ENCODE measurements at places on chromosomes 1 and 21. TPM values are rescaled to one million over a fixed set of nuclear protein-coding genes. Genes with fewer than 3 reads are reported as not detected.

DNA sequence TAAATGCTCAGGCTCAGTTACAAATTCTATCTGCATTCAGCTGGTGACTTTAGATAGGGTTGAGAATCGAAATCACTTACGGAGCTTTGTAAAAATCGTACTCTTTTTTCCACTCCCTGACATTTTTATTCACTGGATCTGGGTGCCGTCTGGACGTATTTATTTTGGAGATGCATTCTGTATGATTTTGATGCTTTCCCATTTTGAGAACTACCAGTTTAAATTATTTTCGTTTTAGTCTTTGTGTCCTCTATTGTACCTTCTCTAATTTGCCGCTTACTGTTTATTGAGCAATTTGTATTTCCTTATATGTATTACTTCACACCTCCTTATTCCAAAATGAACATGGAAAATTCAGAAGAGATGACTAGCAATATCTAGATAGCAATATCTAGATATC is 96.2 kb downstream of the FASLG start:
- peaks cover 5% of the 10 kb centered on the region for H3K4me1 ChIP-seq
- H3K27me3 ChIP-seq = peaks cover 39% of the 10 kb centered on the region
- H3K4me3 ChIP-seq = no peak overlapping the region
- no peak for DNase-seq
- no peak overlapping the region for H3K27ac ChIP-seq
- peaks cover 8% of the 10 kb centered on the region for H3K36me3 ChIP-seq

DNA sequence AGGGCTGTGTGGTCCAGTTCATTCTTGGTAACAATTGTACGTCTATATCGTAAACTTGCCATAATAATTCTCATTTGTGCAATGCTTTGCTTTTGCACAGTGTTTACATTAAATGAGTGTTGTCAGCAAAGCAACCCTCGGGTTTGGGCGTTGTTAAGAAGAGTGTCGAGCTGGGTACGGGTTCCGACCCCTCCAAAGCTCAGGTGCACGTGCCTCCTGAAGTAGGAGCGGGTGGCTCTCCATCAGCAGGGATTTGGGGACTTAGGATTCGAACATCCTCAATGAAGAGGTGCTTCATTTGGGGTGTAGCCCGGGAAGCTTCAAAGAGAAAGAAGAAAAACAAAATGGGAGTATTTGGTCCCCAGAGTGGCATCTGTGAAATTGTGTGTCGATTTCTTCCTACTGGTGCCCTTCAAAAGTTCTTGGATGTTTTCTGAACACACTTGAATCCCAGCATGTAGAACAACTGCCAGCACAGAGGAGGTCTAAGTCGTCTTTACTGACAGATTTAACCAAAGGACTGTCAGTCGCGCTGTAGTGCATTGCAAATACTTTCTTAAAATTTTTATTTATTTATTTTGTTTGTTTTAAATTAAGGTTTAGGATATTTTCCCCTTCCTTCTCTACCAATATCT is 1.1 kb downstream of the TRIM58 start:
- H3K4me3 ChIP-seq = peak overlapping the region; percentile 86
- peaks cover 11% of the 10 kb centered on the region for H3K36me3 ChIP-seq
- H3K27ac ChIP-seq = no peak overlapping the region
- H3K27me3 ChIP-seq = peaks cover 65% of the 10 kb centered on the region

DNA sequence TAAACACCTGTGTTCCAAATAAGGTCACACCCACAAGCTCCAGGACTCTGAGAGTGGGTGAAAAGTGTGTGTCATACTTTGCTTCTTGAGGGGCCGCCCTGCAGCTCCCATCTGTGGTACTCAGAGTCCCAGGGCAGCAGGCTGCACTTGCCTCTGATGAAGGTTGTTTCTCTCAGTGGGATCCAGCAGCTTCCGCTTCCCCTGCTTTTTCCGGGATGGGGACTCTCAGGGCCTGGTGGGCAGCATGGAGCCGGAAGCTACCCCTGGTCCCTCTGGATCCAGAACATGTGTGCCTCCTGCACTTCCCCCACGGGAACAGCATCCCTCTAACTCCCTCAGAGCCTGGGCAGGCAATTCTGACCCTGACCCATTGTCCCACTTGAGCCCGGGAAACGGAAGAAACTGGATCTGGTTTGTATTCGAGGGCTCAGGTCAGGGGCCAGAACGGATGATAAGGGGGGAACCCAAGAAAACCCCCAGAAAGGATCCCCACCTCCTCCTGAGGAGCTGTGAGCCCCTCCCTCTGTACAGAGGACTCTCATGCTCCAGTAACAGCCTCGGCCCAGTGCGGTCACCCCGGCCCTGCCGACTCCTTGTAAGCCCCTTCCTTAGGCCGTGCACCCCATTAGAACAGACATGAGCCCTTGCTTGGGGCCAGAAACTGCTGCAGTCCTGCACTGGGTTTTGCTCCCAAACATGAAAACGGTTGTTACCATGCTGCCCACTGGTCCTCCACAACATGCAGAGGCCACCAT is 189.5 kb upstream of the C1orf174 start:
- peaks cover 51% of the 10 kb centered on the region for H3K27me3 ChIP-seq
- no peaks in the 10 kb centered on the region for H3K36me3 ChIP-seq
- H3K27ac ChIP-seq = no peak overlapping the region

GRCh38 chr1:157360023-157360390 is 192.3 kb downstream of the FCRL5 start:
- H3K27ac ChIP-seq = no peak overlapping the region
- H3K4me1 ChIP-seq = peaks cover 2% of the 10 kb centered on the region
- no peak for DNase-seq

DNA sequence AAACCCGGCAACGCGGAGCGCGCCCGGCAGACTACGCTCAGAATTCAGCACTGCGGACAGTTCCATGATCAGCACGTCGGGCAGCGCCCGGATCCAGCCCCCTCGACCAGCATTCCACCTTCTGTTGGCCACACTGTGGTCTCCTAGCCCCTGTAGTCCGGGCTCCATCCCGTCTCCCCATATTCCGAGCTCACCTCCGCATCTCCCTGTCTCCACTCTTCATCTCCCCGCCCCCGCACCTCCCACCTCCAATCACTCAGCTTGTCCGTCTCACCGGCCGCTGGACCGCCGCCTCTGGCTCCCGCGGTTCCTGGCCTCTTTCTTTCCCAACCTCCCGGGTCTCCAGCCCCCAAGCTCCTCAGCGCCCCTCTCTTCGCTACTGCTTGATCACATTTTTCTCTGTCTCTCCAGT is 500 bp downstream of the EPHA10 start:
- H3K36me3 ChIP-seq = peaks cover 4% of the 10 kb centered on the region
- peaks cover 66% of the 10 kb centered on the region for H3K27me3 ChIP-seq
- H3K4me3 ChIP-seq = no peak overlapping the region
- no peak overlapping the region for H3K27ac ChIP-seq
- DNase-seq = peak; percentile 18
- H3K4me1 ChIP-seq = peaks cover 4% of the 10 kb centered on the region

- no peak overlapping the region for H3K27ac ChIP-seq
- peaks cover 17% of the 10 kb centered on the region for H3K36me3 ChIP-seq
- no peak overlapping the region for H3K4me3 ChIP-seq
- no peak for DNase-seq
These were observed 56.1 kb upstream of the TEKT2 start for GRCh38 chr1:36027766-36028165.

- no peak for DNase-seq
- H3K4me3 ChIP-seq = peak overlapping the region; percentile 89
- H3K27me3 ChIP-seq = no peaks in the 10 kb centered on the region
- H3K4me1 ChIP-seq = peaks cover 13% of the 10 kb centered on the region
- H3K36me3 ChIP-seq = peaks cover 2% of the 10 kb centered on the region
These were observed 692 bp upstream of the RALGPS2 start for GRCh38 chr1:178724376-178724727.

- no peak overlapping the region for H3K4me3 ChIP-seq
- H3K27ac ChIP-seq = no peak overlapping the region
- no peaks in the 10 kb centered on the region for H3K27me3 ChIP-seq
- no peak for DNase-seq
These were observed 1386.8 kb upstream of the ADGRL2 start for GRCh38 chr1:80413969-80414368.

DNA sequence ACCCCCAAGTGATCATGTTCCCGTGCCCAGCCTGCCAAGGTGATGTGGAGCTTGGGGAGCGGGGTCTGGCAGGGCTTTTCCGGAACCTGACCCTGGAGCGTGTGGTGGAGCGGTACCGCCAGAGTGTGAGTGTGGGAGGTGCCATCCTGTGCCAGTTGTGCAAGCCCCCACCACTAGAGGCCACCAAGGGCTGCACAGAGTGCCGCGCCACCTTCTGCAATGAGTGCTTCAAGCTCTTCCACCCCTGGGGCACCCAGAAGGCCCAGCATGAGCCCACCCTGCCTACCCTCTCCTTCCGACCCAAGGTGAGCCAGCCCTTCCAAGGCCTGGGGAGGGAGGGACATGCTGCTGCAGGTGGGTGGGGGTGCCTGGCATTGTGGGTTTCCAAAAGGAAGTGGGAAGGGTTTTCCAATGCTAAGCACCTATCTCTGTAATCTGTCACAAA is 2.3 kb downstream of the TRIM46 start:
- no peak for DNase-seq
- H3K4me1 ChIP-seq = peaks cover 37% of the 10 kb centered on the region
- H3K36me3 ChIP-seq = peaks cover 9% of the 10 kb centered on the region
- peak overlapping the region; percentile 98 for H3K27ac ChIP-seq
- no peaks in the 10 kb centered on the region for H3K27me3 ChIP-seq

DNA sequence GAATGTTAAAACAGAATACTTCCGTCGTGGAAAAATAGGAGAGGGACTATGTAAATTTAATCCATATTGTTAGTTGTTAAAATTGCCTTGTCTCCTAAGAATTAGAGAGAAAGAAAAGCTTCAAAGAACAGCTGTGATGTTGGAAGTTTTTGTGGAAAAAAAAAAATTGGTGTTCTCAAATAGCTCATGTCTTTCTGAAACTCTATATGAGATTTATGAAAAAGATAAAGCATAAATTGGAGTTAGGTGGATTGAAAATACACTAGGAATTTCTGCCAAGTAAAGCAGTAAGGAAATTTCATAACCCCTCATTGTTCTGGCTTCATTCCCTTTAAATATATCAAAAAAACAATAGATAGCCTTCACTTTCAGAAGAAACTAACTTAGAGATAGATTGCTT is 274.0 kb upstream of the ADAMTS5 start:
- no peak overlapping the region for H3K27ac ChIP-seq
- no peaks in the 10 kb centered on the region for H3K27me3 ChIP-seq
- no peaks in the 10 kb centered on the region for H3K36me3 ChIP-seq
- no peak for DNase-seq
- no peaks in the 10 kb centered on the region for H3K4me1 ChIP-seq

Gene KCNJ15
- not detected for total RNA-seq

Gene INSRR
- total RNA-seq = not detected
